ENCODE measurements at places on chromosomes 12 and 14. TPM values are rescaled to one million over a fixed set of nuclear protein-coding genes. Genes with fewer than 3 reads are reported as not detected.

The NFE2 gene
- not detected for total RNA-seq

DNA sequence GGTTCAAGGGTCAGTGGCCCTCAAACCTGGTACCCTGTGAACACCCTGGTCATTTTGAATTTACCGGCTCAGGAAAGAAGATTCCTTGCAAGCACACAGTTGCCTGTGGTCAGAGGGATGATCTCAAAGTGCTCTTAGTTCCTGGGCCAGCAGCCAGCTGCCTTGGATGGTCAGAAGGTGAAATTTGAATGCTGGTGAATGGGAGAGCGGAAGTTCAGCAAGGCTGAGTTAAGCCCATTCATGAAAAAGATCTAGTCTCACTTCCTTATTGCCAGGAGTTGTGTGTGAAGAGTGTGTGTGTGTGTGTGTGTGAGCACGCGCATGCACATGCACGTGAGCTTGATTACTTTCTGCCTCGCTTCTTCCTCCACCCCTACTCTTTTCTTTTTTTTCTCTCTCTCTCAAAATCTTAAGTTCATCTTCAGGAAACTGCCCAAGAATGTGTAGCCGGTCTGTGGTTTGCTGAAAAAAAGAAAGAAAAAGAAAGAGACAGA lies 155.5 kb upstream of the CCND2 start:
- H3K4me1 ChIP-seq, result peaks cover 53% of the 10 kb centered on the region
- no peak for DNase-seq
- H3K27me3 ChIP-seq, result no peaks in the 10 kb centered on the region
- peaks cover 3% of the 10 kb centered on the region for H3K36me3 ChIP-seq
- peak overlapping the region; percentile 64 for H3K4me3 ChIP-seq
- H3K27ac ChIP-seq, result peak overlapping the region; percentile 85

GRCh38 chr14:87076922-87077321 lies 916.1 kb downstream of the GALC start:
- no peak overlapping the region for H3K4me3 ChIP-seq
- H3K27me3 ChIP-seq, result no peaks in the 10 kb centered on the region
- no peaks in the 10 kb centered on the region for H3K4me1 ChIP-seq
- no peak overlapping the region for H3K27ac ChIP-seq

The ANKRD52 gene
- 41.9 TPM for total RNA-seq

The SERPINA10 gene
- not detected for total RNA-seq

The TAS2R14 gene
- 0.68 TPM for total RNA-seq

GRCh38 chr12:126506426-126507182 lies 1441.4 kb downstream of the AACS start:
- DNase-seq, result no peak
- no peaks in the 10 kb centered on the region for H3K36me3 ChIP-seq
- H3K4me1 ChIP-seq, result no peaks in the 10 kb centered on the region
- H3K27me3 ChIP-seq, result no peaks in the 10 kb centered on the region
- H3K27ac ChIP-seq, result no peak overlapping the region

The TDG gene
- total RNA-seq, result 59.3 TPM

The KRT4 gene
- total RNA-seq, result 0.22 TPM

- no peaks in the 10 kb centered on the region for H3K27me3 ChIP-seq
- H3K4me1 ChIP-seq, result peaks cover 38% of the 10 kb centered on the region
- no peak for DNase-seq
- no peak overlapping the region for H3K27ac ChIP-seq
- H3K36me3 ChIP-seq, result peaks cover 27% of the 10 kb centered on the region
- H3K4me3 ChIP-seq, result no peak overlapping the region
These were observed 1.9 kb downstream of the MYL6B start for GRCh38 chr12:56154246-56154771.

The ABHD12B gene
- total RNA-seq, result not detected

All from activated naive CD8-positive, alpha-beta T cell treated with anti-CD3 and anti-CD28 coated beads for 36 hours (primary cell).